ENCODE measurements at places on chromosomes 16 and 17. TPM values are rescaled to one million over a fixed set of nuclear protein-coding genes. Genes with fewer than 3 reads are reported as not detected.
A peak's percentile ranks its signal among the peaks of the same experiment; 100 is the strongest.

C17orf107 gene
- total RNA-seq: 4.0 TPM

KRT20 gene
- not detected for total RNA-seq

FOXL1 gene
- total RNA-seq: 3.2 TPM

DNA sequence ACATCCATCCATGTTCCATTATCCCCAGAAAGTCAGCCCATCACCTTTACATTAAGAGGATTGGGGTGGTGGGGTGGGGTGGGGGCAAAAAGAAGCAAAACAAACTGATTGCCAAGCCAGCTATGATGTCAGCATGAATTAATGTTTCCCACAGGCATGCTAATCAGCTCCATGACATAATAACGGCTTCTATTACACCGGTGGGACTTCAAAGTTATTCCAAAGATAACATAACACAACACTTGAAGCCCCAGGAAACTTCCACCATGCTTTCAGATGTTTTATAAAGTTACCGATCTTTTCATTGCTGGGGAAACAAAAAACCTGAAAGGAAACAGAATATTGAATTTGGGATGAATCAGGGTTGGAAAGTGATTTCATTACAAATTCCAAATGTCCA lies 155.9 kb upstream of the IRX5 start:
- H3K4me3 ChIP-seq: no peak overlapping the region
- no peaks in the 10 kb centered on the region for H3K36me3 ChIP-seq
- H3K27ac ChIP-seq: no peak overlapping the region
- no peaks in the 10 kb centered on the region for H3K4me1 ChIP-seq

- peaks cover 5% of the 10 kb centered on the region for H3K4me1 ChIP-seq
- H3K27ac ChIP-seq: no peak within 1 kb of the TSS
- peak within 1 kb of the TSS; percentile 13 for H3K4me3 ChIP-seq
- H3K27me3 ChIP-seq: peaks cover 9% of the 10 kb centered on the region
- H3K36me3 ChIP-seq: no peaks in the 10 kb centered on the region
- peak; percentile 98 for DNase-seq
These were observed at the start of gene NHLRC4 for GRCh38 chr16:566475-567372. TSS of gene NHLRC4 (plus strand) at chr16:567005. CDS start at chr16:568048, 1,043 bp downstream.

DNA sequence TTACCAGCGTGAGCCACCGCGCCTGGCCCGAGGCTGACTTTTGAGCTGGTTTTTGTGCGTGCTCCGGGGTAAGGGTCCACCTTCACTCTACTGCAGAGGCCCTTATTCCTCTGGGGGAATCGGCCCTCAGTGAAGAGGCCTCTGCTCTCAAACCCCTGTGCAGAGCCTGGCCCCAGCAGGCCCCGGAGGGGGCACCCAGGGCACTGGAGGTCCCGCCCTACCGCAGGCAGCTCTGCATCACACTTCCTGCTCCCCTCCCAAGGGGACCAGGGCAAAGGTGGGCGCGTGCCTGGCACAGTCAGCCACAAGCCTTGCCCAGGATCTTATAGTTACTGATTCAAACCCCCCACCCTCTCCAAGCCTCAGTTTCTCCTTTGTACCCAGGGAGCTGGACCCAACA lies 3.6 kb upstream of the UBE2I start:
- H3K27me3 ChIP-seq: no peaks in the 10 kb centered on the region
- H3K4me1 ChIP-seq: peaks cover 4% of the 10 kb centered on the region
- H3K4me3 ChIP-seq: no peak overlapping the region
- H3K27ac ChIP-seq: no peak overlapping the region
- DNase-seq: peak; percentile 50
- H3K36me3 ChIP-seq: no peaks in the 10 kb centered on the region

GRCh38 chr16:82345318-82345717 lies 175.3 kb upstream of the MPHOSPH6 start:
- H3K4me1 ChIP-seq: no peaks in the 10 kb centered on the region
- H3K4me3 ChIP-seq: no peak overlapping the region
- H3K36me3 ChIP-seq: no peaks in the 10 kb centered on the region
- no peak overlapping the region for H3K27ac ChIP-seq
- no peak for DNase-seq

DNA sequence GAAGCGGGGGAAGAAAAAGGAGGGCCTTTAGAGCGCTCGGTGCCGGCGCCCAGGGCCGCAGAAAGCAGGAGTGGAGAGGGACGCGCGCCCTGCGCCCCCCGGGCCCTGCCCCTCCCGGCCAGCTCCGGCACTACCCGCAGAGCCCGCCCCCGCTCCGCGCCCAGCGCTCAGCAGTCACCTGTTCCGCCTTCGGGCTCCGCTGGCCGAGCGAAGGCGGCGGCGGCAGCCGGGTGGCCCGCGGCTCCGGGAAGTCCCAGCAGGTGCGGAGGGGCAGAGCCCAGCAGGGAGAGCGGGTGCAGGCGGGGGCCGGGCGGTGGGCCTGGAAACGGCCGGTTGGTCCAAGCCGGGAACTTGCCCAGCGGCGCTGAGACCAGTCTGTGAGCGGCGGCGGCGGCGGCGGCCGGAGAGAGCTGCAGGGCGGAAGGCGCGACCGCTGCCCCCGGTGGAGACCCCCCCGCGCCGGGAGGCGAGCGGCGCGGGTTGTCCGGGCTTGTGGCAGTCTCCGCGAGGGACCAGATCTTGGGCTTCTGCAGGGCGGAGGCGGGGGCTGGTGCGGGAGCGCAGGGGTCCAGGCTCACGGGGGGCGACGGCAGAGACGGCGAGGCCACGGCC lies 2.2 kb downstream of the IRX3 start:
- H3K27ac ChIP-seq: peak overlapping the region; percentile 97
- H3K36me3 ChIP-seq: peaks cover 37% of the 10 kb centered on the region
- H3K27me3 ChIP-seq: no peaks in the 10 kb centered on the region
- H3K4me3 ChIP-seq: peak overlapping the region; percentile 85
- peak; percentile 92 for DNase-seq

- no peak for DNase-seq
- no peaks in the 10 kb centered on the region for H3K36me3 ChIP-seq
- H3K4me1 ChIP-seq: no peaks in the 10 kb centered on the region
- no peak overlapping the region for H3K27ac ChIP-seq
- peaks cover 53% of the 10 kb centered on the region for H3K27me3 ChIP-seq
- H3K4me3 ChIP-seq: no peak overlapping the region
These were observed 36.7 kb upstream of the NDRG4 start for GRCh38 chr16:58462997-58463941.

Measured in osteoblast (primary cell).